Esophagus muscularis mucosa (tissue), 4 donors: ENCODE measurements at places on chromosomes 6 and 20. TPM values are rescaled to one million over a fixed set of nuclear protein-coding genes. Genes with fewer than 3 reads are reported as not detected.

Gene SNAP91
- total RNA-seq: 5.2 TPM

Gene KHDC1
- total RNA-seq: 1.8 TPM

Gene GGTLC1
- total RNA-seq: not detected

Gene TOMM6
- 66.6 TPM for total RNA-seq

Gene RAET1E
- total RNA-seq: not detected

Gene PPP1R14C
- total RNA-seq: 0.26 TPM

Gene CTSZ
- total RNA-seq: 185 TPM

Gene DEF6
- total RNA-seq: 3.3 TPM

Gene PKIB
- total RNA-seq: 2.2 TPM

Gene TCP11
- 0.75 TPM for total RNA-seq

DNA sequence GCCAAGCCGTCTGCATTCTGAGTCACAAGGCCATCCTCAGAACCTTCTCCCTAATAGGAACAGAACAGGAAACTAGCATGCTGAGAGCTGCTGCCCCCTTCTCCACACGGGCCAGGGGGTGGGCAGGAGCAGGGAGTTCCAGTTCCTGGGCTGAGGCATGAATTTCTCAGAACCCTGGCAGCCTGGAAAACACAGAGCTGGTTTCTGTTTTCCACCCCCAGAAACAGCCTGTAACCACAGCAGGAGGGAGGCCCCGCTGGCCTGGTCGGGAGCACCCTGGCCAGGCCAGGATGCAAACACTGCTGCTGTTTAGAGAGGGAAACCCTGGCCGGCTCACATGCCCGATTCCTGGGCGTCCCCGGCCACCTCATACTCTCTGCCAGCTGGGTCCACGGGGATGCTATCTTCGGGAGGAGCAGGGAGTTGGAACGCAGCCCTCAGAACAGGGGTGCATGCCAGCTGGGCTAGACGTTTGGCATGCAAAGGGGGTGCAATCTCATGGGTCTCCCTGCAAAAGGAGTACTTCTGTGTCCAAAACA lies 130.1 kb downstream of the NFATC2 start:
- H3K27ac ChIP-seq: peak overlapping the region; percentile 33
- no peak for DNase-seq
- H3K36me3 ChIP-seq: no peaks in the 10 kb centered on the region
- H3K4me3 ChIP-seq: no peak overlapping the region
- no peaks in the 10 kb centered on the region for H3K27me3 ChIP-seq

- no peaks in the 10 kb centered on the region for H3K36me3 ChIP-seq
- DNase-seq: no peak
- H3K4me1 ChIP-seq: peaks cover 5% of the 10 kb centered on the region
- H3K27me3 ChIP-seq: peaks cover 46% of the 10 kb centered on the region
- no peak overlapping the region for H3K27ac ChIP-seq
Observed at GRCh38 chr6:41654698-41655151, 16.5 kb downstream of the MDFI start.

DNA sequence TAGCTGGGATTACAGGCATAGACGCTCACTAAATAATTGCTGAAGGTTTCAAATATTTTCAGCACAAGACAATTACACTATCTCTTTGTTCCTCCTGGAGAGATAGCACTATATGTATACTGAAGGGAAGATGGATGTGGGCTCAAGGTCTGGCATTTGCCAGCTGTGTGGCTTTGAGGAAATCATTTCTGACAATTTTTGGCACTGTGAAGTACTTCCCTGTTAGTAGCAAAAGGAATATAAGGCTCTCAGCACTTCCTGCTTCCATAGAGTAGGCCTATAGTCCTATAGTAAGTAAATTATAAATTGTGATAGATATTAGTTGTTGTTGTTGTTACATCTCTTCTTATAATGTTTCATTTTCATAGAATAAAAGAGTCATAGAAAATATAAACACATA lies 271.1 kb downstream of the SAMD5 start:
- no peak overlapping the region for H3K4me3 ChIP-seq
- no peaks in the 10 kb centered on the region for H3K27me3 ChIP-seq
- H3K27ac ChIP-seq: no peak overlapping the region
- no peaks in the 10 kb centered on the region for H3K4me1 ChIP-seq
- DNase-seq: no peak
- no peaks in the 10 kb centered on the region for H3K36me3 ChIP-seq

DNA sequence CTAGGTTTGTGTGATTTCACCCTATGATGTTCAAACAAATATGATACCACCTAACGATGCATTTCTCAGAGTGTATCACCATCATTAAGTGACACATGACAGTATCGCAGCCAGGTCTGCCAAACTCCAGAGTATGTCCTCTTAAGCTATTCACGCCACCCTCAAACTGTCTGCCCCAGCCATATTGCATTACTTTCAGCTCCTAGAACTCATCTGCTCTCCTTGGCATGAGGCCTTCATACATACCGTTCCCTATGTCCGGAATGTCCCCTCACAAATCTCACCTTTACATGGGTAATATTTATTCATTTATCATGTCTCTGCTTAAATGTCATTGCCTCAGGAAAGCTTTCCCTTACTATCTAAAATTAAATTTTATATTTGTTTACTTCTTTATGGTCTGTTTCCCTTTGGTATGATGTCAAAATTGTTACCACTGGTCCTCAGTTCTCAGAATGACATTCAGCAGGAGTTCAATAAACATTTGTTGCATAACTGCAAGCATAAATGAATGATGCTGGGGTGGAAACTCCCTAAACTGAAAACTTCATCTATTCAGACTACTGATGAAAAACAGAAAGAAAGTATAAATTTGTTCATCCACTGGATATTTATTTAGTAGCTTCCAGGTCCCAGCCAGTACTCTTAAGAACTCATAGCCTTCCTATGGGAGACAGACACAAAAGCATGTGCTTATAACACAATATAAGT lies 3.2 kb downstream of the SESN1 start:
- peak overlapping the region; percentile 75 for H3K4me3 ChIP-seq
- H3K4me1 ChIP-seq: peaks cover 64% of the 10 kb centered on the region
- no peaks in the 10 kb centered on the region for H3K27me3 ChIP-seq
- H3K36me3 ChIP-seq: no peaks in the 10 kb centered on the region
- H3K27ac ChIP-seq: no peak overlapping the region

GRCh38 chr6:64803470-64804166 lies 903.4 kb downstream of the EYS start:
- H3K36me3 ChIP-seq: no peaks in the 10 kb centered on the region
- H3K27me3 ChIP-seq: no peaks in the 10 kb centered on the region
- no peaks in the 10 kb centered on the region for H3K4me1 ChIP-seq
- no peak overlapping the region for H3K4me3 ChIP-seq
- no peak for DNase-seq

DNA sequence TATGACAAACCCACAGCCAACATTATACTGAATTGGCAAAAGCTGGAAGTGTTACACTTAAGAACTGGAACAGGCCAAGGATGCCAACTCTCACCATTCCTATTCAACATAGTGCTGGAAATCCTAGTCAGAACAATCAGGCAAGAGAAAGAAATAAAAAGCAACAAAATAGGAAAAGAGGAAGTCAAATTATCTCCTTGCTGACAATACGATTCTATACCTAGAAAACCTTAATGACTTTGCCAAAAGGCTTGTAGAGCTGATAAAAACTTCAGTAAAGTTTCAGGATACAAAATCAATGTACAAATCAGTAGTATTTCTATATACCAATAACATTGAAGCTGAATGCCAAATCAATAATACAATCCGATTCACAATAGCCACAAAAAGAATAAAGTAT lies 32.4 kb downstream of the OR5V1 start:
- no peaks in the 10 kb centered on the region for H3K4me1 ChIP-seq
- DNase-seq: no peak
- no peak overlapping the region for H3K27ac ChIP-seq
- no peaks in the 10 kb centered on the region for H3K36me3 ChIP-seq
- H3K27me3 ChIP-seq: no peaks in the 10 kb centered on the region

DNA sequence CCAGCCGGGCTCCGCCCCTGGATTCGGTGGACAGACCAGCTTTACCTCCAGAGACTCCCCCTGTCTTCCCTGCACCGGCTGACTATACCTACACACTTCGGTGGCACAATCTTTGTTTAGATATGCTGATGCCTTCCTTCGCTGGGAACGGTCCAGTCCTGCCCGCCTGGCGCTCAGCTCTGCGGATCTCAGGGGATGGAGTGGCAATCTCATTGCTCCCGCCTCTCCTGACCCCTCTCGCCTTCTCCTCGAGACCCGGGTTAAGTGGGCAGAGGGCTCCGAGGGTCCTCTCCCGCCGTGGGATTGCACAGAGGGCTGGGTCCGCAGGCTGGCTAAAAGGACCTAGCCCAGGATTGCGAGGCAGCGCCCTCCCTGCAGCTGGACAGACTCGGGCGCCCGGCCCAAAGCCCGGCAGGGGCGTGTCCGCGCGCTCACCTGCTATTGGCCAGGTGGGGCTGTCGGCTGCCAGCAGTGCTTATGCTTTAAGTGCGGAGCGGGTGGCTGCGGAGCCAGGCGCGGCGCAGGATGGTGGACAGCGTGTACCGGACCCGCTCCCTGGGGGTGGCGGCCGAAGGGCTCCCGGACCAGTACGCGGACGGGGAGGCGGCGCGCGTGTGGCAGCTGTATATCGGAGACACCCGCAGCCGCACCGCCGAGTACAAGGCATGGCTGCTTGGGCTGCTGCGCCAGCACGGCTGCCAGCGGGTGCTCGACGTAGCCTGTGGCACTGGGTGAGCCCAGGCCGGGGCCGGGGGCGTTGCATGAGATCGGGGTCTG lies at the start of gene GNMT:
Gene GNMT (plus strand): TSS at position 512 of the 777 bp plus-strand sequence. CDS start 14 bp downstream, at position 526.
- peaks cover 21% of the 10 kb centered on the region for H3K4me1 ChIP-seq
- H3K27ac ChIP-seq: no peak within 1 kb of the TSS
- H3K27me3 ChIP-seq: no peaks in the 10 kb centered on the region
- H3K36me3 ChIP-seq: peaks cover 33% of the 10 kb centered on the region
- H3K4me3 ChIP-seq: peak within 1 kb of the TSS; percentile 61
- DNase-seq: no peak

- no peaks in the 10 kb centered on the region for H3K27me3 ChIP-seq
- H3K4me3 ChIP-seq: no peak overlapping the region
- H3K27ac ChIP-seq: no peak overlapping the region
- H3K4me1 ChIP-seq: no peaks in the 10 kb centered on the region
Observed at GRCh38 chr6:160583794-160584193, 80.3 kb downstream of the LPA start.

DNA sequence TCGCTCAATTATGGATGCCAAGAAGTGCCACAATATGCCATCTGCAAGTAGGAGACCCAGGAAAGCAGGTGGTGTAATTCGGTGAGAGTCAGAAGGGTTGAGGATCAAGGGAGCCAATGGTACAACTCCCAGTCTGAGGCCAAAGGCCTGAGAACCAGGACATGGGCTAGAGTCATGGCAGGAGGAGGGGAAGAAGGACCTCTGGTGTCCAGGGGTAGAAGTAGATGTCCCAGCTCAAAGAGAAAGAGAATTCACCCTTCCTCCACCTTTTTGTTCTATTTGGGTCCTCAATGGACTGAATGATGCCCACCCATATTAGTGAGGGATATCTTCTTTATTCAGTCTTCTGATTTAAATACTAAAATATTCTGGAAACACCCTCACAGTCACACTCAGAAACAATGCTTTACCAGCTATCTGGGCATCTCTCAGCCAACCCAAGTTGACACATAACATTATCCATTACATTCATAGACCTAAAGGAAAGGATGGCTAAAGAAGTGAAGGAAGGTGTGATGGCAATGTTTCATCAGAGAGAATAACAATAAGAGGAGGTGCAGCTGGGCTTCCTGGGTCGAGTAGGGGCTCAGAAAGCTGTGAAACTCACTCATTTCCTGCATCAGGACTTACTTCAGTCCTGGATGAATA lies 21.2 kb upstream of the HLA-DQA1 start:
- no peaks in the 10 kb centered on the region for H3K27me3 ChIP-seq
- H3K27ac ChIP-seq: no peak overlapping the region
- H3K36me3 ChIP-seq: no peaks in the 10 kb centered on the region
- no peak for DNase-seq
- H3K4me1 ChIP-seq: no peaks in the 10 kb centered on the region

GRCh38 chr6:147141711-147142308 lies 62.4 kb upstream of the STXBP5 start:
- H3K4me1 ChIP-seq: no peaks in the 10 kb centered on the region
- H3K36me3 ChIP-seq: no peaks in the 10 kb centered on the region
- no peak overlapping the region for H3K27ac ChIP-seq
- H3K27me3 ChIP-seq: no peaks in the 10 kb centered on the region

DNA sequence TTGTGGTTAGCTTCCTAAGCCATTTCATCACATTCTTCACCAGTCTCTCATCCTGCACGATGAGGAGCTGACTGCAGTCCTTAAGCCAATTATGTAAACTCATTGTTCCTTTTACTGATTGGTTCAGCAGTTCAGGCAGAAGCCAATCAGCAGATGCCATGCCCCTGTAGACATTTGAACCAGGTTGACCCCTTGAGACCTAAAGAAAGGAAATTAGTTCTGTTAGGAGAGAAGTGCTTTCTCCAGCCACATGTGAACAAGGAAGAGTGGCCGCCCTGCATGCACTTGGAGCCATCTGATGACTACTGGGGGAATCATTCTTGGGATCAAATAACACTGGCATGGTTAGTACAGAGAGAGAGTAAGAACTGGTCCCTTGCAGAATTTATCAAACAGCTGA lies 535.2 kb upstream of the ID4 start:
- no peaks in the 10 kb centered on the region for H3K27me3 ChIP-seq
- DNase-seq: no peak
- H3K4me3 ChIP-seq: no peak overlapping the region
- H3K36me3 ChIP-seq: no peaks in the 10 kb centered on the region

- DNase-seq: no peak
- H3K27me3 ChIP-seq: no peaks in the 10 kb centered on the region
- H3K27ac ChIP-seq: no peak overlapping the region
- H3K4me1 ChIP-seq: no peaks in the 10 kb centered on the region
Observed at GRCh38 chr20:60948224-60948623, 303.8 kb upstream of the CDH4 start.

- no peak for DNase-seq
- H3K4me1 ChIP-seq: no peaks in the 10 kb centered on the region
- H3K36me3 ChIP-seq: no peaks in the 10 kb centered on the region
- H3K27ac ChIP-seq: no peak overlapping the region
Observed at GRCh38 chr6:133410638-133411435, 169.7 kb downstream of the EYA4 start.

DNA sequence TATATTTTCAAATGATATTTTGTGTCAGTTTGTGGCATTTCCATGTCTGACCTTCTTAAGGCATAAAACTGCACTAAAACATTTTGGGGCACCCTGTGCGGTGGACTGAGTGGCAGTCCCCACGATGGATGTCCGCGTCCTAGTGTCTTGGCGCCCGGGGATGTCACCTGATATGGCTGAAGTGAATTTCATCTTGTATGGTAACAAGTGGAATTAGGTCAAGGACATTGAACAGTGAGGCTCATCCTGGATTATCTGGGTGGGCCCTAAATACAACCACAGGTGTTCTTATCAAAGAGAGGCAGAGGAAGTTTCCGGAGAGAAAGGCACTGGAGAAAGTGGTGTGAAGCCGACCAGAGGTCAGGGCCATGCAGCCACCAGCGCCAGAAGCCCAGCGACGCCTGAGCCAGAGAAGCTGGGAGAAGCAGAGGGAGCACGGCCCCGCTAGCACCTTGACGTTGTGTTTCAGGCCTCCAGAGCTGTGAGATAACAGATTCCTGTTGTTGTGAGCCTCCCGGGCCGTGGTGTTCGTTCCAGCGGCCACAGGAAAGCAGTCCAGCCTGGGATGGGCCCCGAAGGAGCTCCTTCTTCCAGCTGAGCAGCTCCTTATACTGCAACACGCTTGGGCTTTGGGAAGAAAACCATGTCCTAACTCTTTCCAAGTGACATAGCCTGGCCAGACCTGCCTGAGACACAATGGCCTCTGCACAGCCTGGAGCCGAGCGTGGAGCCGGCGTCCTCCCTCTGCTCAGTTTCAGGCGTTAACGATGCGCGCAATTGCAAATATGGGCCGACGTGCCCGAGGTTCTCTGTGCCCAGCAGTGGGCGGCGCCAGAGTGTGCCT lies 22.5 kb downstream of the THBS2 start:
- H3K4me1 ChIP-seq: peaks cover 7% of the 10 kb centered on the region
- H3K27me3 ChIP-seq: no peaks in the 10 kb centered on the region
- peaks cover 5% of the 10 kb centered on the region for H3K36me3 ChIP-seq
- peak; percentile 89 for DNase-seq
- no peak overlapping the region for H3K27ac ChIP-seq
